Kidney (tissue), 22 donors: ENCODE measurements at places on chromosomes 1 and 21.

DNA sequence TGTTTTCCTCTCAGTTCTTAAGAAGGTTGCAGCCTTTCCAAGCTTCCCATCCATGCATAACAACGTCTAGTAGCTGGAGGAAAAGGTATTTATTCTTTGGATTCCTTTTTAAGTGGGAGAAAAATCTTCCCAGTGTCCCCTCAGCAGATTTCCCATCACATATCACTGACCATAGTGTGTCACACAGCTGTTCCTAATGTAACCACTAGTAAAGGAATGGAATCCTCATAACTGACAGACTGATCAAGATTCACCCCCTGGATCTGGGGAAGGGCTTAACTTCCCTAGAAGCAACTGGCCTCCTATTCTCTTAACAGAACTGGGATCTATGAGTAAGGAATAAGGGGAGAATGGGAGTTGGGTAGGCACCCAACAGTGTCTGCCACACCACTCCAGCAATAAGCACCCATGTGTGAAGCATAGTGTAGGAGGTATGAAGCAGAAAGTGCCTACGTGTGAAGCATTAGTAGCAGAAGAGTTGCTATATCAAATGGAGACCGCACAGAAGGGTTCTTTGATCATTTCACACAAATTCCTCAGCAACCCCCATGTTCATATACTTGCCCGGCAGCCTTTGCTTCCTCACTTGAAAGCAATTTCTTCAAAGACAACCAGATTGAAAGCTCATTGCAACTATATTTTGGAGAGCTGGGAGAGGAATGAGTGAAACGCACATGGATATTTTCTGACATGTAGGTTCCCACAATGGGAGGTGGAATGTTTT, 28.2 kb upstream of the DNAH14 start:
- no peak for DNase-seq

- DNase-seq, result no peak
Measured at GRCh38 chr1:22639286-22639685, 2.9 kb downstream of the C1QA start.

DNA sequence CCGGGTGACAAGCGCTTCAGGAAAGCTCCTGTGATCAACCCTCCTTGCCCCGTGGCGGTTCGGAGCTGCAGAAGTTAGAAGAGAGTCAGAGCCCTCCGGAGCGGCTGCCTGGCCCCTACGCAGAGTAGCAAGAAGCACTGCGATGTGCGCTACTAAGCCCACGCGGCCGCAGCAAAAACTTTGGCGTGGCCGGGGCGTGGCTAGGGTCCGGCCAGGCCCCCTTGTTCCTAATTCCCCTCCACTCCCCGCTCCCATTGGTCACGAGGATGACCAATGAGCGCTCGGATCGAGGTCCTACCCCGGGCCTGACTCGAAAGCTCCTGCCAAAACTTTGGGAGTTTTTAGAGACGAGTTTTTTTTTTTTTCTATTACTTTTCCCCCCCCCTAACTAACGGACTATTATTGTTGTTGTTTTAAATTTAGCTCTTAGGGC, at the start of gene HLX:
Gene HLX (plus strand): TSS at position 368 of the 433 bp plus-strand sequence. CDS start 415 bp downstream, outside the sequence.
- peak; percentile 92 for DNase-seq

DNA sequence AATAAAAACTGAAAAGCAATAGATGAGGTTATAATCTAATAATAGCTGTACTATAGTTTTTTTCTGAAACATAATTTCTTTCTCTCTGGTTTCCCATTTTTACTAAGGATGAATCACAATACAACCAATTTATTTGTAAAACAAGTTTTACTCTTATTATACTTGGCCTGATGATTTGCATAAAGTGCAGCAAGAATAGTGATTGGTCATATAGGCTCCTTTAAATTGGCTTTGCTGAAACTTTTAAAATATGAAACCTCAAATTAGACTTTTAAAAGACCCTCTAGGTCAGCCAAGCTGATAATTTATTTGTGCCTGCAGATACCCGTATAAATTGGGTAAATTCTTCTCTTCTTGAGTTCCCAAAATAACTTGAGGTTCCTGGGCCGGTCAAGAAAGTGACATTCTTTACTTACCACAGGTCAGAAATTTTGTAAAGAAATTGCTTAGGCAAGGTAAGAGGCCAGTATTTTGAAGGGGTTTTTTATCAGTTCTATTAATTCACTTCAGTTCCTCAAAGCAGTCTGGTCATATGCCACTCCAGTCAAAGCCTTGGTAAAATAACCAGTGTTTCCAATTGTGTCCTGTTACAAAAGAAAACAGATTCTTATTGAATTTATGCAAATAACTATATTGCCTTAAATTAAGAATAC, 76.1 kb downstream of the C21orf91 start:
- no peak for DNase-seq

GRCh38 chr1:110673805-110674336, 869 bp downstream of the KCNA3 start:
- DNase-seq, result peak; percentile 30

- no peak for DNase-seq
Measured at GRCh38 chr1:56107275-56107638, 472.1 kb downstream of the PLPP3 start.

DNA sequence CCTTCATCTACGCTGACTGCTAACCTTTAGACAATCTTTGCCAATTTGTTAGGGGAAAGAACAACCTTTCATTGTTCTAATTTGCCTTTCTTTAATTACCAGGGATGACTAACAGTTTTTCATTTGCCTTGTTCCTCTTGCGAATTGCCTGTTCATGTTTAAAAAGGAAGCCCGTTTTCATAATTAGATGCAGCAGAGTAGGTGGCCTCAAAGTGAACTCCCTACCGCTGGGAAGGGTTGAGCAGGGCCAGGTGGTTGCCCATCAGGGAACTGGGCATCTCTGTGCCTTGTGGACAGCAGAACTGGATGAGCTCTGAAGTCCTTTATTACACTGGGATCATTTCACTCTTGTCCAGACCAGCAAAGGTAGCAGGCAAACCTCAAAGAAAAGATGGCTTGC, 59.0 kb downstream of the HIVEP3 start:
- no peak for DNase-seq

GRCh38 chr1:213409971-213410370, 358.9 kb downstream of the RPS6KC1 start:
- DNase-seq, result no peak

- DNase-seq, result peak; percentile 46
Measured at GRCh38 chr1:38586993-38587646, 272.5 kb downstream of the RRAGC start.
